ENCODE measurements at places on chromosomes 2 and 18.

GRCh38 chr2:221120643-221121042 is 451.5 kb downstream of the EPHA4 start:
- DNase-seq = no peak

GRCh38 chr2:239495175-239495574 is 94.4 kb upstream of the HDAC4 start:
- no peak for DNase-seq

DNA sequence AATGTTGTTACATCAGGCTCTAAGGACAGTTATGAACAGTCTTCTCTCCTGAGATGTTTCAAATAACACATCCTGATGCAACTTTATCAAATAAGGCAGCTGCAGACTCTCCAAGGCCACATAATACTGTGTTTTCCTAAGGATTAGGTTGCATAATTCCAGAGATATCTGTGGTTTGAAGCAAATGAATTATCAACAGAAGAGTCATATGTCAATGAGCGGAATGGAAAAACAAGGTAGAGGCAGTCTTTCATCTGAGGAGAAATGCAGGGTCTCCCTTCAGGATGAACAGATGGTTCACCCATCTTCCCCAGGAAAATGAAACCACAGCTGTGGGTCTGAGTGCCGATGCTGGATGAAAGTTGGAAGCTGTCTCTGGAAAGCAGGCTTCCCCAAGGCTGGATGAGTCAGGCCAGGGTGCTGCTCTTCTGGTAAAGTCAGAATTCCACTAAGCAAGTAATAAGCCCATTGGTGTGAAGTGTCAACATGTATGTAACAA is 22.2 kb downstream of the LYG1 start:
- DNase-seq = peak; percentile 66

DNA sequence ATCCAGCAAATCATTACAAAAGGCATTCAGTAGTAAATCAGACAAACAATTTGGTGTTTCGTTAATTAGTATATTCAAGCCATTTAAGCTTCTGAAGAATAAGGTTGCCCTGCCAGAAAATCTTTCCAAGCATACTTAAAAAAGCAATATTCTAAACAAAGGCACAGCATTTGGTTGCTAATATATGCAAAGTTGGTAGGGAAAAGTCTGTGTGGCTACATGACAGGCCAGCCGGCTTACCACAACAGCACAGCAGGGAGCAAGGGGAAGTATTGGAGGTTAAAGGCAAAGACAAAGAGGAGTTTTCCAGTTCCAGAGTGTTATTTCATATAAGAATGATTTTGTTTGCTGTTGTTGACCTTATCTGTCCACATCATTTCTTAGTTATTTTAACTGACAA is 282.3 kb downstream of the MBD5 start:
- DNase-seq = no peak

- DNase-seq = no peak
These were observed 466.1 kb downstream of the TGIF1 start for GRCh38 chr18:3916082-3916481.

GRCh38 chr2:118221536-118222272 is 133.4 kb downstream of the INSIG2 start:
- DNase-seq = peak; percentile 65
